ENCODE measurements at places on chromosomes 5 and 9.

DNA sequence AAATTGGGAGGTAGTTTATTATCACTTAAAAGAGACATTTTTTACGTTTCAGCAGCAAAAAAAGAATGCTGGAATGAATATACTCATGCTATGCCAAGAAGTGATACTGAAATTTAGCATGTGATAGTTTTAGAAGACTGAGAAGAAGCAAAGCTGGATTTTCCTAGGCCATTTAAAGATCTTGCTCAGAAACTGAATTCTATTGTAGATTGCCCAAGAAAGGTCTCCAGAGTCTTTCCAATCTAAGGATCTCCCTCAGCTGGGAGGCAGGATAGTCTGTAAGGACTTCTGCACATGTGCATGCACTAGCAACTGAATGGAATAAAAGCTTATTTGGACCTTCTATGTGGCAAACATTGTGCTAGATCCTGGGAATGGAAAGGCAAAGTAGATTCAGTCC, 334.5 kb downstream of the DTWD2 start:
- DNase-seq, result no peak

- no peak for DNase-seq
Measured at GRCh38 chr5:133109655-133110483, 58.1 kb downstream of the HSPA4 start.

DNA sequence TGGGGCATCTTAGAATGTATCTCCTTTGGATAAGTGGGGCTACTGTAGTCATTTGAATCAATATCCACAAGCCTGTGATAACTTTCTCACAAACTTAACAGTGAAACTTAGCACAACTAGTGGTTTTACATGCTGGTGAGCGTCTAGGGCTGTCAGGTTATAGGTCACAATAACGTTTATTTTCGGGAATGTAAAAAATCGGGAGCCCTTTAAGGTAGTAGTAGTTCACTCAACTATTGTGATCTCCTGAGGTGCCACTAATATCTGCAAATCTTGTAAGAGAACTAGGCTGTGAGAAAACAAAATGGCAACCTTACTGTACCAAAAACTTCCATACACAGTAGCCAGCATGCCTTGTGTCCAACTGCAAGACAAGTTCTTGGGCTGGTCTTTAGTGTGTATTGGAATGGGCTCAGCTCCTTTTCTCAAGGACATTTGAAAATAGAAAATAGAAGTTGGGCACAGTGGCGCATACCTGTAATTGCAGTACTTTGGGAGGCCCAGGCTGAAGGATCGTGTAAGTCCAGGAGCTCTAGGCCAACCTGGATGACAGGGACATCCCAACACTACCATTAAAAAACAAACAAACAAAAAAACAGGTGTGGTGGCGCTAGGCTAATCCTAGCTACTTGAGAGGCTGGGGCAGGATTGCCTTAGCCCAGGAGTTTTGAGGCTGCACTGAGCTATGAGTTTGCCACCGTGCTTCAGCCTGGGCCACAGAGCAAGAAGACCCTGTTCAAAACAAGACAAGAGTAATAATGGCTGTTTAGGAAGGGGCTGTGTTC, 5.2 kb upstream of the PKN3 start:
- DNase-seq, result no peak

GRCh38 chr5:174608631-174609097, 115.7 kb upstream of the MSX2 start:
- peak; percentile 52 for DNase-seq

DNA sequence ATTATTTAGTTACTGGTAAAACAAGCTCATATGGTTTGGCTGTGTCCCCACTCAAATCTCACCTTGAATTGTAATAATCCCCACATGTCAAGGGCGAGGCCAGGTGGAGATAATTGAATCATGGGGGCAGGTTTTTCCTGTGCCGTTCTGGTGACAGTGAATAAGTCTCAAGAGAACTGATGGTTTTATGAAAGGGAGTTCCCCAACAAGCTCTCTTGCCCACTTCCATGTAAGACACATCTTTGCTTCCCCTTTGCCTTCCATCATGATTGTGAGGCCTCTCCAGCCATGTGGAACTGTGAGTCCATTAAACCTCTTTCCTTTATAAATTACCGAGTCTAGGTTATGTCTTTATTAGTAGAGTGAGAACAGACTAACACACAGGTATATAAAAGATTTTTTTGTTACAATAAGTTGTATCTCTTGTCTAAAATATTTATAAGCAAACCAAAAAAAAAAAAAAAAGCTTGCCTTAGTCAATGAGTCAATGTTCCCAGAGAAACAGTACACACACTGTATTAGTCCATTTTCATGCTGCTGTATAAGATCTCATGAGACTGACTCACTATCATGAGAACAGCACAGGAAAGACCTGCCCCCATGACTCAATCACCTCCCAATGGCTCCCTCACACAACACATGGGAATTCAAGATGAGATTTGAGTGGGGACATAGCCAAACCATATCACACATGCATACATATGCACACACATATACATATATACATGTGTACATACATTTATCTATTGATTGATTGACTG, 138.3 kb downstream of the BASP1 start:
- peak; percentile 71 for DNase-seq

- DNase-seq, result no peak
Measured at GRCh38 chr9:107708791-107709190, 219.2 kb upstream of the KLF4 start.

DNA sequence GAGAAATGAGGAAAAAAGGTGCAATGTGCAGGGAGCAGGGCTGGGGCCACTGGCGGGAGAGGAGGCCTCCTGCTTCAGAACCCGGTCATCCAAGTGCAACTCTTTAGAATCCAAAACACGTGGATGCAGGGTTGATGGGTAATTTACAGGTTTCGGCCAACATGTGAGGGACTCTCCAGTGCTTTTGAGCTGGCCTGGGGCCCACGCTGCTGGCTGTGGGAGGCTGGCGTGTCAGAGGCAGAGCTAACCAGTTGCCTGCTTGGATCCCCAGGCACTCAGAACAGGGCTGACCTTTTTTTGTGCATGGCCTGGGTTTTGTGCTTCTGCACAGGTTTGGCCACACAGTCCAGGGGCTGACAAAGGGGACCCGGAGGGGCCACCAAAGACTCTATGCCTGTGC, 61.6 kb downstream of the GADD45G start:
- no peak for DNase-seq

GRCh38 chr5:112907166-112907631, 14.8 kb downstream of the REEP5 start:
- DNase-seq, result no peak

DNA sequence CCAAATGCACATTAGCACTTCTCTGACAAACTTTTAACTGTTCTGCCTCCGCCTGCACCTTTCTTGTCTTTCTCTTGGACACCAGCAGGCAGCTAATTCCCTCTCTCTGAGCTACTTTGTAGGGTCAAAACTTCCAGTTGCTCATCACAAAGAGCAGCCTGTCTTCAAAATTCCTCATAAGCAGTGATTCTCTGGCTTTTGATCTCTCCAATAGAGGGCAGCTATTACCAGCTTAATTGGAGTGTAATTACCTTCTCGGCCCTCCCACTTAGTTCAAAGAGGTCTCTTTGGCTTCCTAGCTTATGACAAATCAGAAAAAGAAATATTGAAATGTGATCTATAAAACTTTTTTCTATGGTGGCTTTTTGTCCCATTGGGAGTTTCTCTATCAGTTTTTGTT, 43.6 kb upstream of the RAD23B start:
- no peak for DNase-seq

GRCh38 chr9:76403352-76403751, 9.1 kb upstream of the RFK start:
- peak; percentile 77 for DNase-seq

Data from astrocyte (in vitro differentiated cells and primary cell).